ENCODE measurements at places on chromosomes 4 and X.

- no peak for DNase-seq
Measured at GRCh38 chr4:161517941-161518340, 645.9 kb downstream of the FSTL5 start.

DNA sequence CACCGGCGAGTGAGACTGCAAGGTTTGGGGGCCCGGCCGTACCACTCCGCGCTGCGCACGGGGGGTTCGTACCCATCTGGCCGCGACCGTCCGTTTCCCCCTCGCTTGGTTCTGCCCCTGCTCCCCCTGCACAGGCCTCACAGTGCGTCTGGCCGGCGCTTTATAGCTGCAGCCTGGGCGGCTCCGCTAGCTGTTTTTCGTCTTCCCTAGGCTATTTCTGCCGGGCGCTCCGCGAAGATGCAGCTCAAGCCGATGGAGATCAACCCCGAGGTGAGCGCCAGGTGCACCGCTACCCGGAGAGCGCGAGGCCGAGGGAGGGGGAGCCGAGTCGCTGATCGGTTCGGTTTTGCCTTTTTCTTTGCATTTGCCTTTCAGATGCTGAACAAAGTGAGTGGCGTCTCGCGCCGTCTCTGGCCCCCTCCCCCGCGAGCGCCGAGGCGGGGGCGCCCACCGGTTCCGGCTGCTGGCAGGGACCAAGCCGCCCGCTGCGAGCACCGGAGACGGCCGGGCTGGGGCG lies at the start of gene UCHL1:
UCHL1 (plus strand) TSS at position 189 of the 517 bp plus-strand sequence; CDS start at position 238, 49 bp downstream.
- peak; percentile 76 for DNase-seq

GRCh38 chr4:88382621-88383020 lies 4.0 kb downstream of the HERC6 start:
- no peak for DNase-seq

GRCh38 chrX:9379697-9380551 lies 84.9 kb upstream of the TBL1X start:
- no peak for DNase-seq

DNA sequence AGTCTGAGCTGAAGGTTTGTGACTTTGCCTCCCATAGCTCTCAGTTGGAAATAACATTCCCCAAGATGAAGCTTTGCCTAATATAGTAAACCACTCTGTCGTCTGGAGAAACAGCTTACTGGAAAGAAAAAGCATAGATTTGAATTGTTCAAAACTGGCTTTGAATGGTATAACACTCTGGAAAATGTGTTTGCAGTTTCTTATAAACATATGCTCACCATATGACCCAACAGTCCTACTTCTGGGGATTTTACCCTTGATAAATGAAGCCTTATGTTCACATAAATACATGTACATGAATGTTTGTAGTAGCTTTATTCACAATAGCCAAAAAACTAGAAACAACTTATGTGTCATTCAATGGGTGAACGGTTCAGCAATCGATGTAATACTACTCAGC lies 10.2 kb downstream of the VEGFD start:
- DNase-seq = no peak

GRCh38 chrX:41449615-41450014 lies 2.5 kb downstream of the NYX start:
- no peak for DNase-seq

GRCh38 chr4:67459164-67459563 lies 86.1 kb downstream of the CENPC start:
- no peak for DNase-seq

DNA sequence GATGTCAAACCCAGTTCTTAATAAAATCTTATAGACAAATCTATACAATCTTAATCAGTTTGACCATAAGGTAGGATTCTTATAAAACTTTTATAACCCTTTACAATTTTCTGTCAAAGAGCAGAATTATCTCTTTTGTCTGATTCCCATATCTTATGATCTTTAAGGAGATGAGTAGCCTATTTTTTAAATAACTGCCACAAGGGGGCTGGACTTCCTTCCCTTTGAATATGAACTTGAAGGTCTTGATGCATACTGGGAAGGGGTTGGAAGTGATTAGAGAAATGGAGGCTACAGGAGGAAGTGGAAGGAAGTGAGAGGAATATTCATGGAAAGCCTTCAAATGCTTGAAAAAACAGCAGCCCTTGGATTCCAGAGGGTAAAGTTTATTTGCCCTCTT lies 111.1 kb downstream of the APOOL start:
- no peak for DNase-seq

All from NCI-H1417 treated with DMSO at 0.1 percent for 48 hours (cell line).